BE2C (cell line): ENCODE measurements at places on chromosomes 4 and X.

- DNase-seq: no peak
Measured at GRCh38 chr4:165088366-165088765, 24.3 kb downstream of the TMEM192 start.

GRCh38 chr4:161005746-161006145, 1158.1 kb downstream of the FSTL5 start:
- no peak for DNase-seq

- peak; percentile 31 for DNase-seq
Measured at GRCh38 chr4:134906404-134907023, 704.9 kb upstream of the PABPC4L start.

DNA sequence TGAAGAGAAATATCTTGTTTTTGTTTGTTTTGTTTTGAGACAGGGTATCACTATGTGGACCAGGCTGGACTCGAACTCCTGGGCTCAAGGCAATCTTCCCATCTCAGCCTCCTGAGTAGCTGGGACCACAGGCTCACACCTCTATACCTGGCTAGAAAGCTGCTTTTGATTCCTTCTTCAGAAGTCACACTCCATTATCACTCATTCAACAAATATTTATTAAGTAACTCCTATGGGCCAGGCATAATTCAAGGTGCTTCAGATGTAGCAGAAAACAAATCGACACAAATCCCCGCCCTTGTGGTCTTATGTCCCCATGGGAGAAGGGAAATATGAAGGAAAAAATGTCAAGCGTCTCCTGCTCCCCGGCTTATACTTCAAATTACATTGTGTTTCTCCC, 72.6 kb upstream of the DHX15 start:
- DNase-seq: no peak

DNA sequence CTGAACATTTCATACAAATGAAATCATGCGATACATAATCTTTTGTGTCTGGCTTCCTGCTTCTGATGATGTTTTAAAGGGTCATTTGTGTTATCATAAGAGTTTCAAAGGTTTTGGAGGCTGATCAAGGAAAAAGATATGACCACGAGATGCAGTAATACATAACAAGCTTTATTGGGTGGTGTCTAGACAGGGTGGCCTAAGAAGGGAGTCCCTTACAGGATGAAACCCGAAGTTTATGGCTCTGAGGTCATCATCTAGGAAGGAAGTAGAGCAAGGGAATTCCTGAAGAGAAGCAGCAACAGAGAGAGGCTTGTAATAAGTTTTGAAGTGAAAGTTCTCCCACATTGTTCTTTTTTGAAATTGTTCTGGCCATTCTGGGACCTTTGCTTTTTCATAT, 40.8 kb upstream of the SOD3 start:
- no peak for DNase-seq

- DNase-seq: no peak
Measured at GRCh38 chr4:1250527-1250812, 1.5 kb upstream of the CTBP1 start.

DNA sequence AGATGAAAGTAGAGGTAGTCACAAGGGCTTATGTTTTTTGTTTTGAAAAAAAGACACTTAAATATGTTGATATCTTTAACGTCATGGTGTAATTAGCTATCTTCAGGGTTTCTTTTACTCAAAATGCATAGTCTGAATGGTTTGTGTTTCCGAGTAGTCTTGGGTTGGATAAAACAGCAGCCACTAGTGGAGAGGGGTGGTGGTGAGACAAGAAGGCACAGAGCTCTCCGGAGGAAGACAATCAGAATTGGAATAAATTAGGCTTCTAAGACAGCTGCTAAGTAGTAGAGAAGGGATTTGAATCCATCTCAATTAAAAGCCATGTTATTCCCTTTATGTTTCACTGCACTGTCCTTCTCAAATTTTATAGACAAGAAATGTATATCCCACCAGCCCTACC, 240.4 kb upstream of the VEGFC start:
- DNase-seq: no peak

GRCh38 chr4:164876700-164877324, at the start of gene APELA:
Gene APELA (plus strand): TSS chr4:164877178. CDS start chr4:164877332, 154 bp downstream.
- no peak for DNase-seq

- DNase-seq: no peak
Measured at GRCh38 chr4:136908122-136908521, 624.2 kb downstream of the PCDH18 start.

GRCh38 chr4:55378617-55379467, 16.9 kb upstream of the TMEM165 start:
- DNase-seq: peak; percentile 12

- DNase-seq: peak; percentile 39
Measured at GRCh38 chr4:94304365-94304971, 38.2 kb downstream of the HPGDS start.

DNA sequence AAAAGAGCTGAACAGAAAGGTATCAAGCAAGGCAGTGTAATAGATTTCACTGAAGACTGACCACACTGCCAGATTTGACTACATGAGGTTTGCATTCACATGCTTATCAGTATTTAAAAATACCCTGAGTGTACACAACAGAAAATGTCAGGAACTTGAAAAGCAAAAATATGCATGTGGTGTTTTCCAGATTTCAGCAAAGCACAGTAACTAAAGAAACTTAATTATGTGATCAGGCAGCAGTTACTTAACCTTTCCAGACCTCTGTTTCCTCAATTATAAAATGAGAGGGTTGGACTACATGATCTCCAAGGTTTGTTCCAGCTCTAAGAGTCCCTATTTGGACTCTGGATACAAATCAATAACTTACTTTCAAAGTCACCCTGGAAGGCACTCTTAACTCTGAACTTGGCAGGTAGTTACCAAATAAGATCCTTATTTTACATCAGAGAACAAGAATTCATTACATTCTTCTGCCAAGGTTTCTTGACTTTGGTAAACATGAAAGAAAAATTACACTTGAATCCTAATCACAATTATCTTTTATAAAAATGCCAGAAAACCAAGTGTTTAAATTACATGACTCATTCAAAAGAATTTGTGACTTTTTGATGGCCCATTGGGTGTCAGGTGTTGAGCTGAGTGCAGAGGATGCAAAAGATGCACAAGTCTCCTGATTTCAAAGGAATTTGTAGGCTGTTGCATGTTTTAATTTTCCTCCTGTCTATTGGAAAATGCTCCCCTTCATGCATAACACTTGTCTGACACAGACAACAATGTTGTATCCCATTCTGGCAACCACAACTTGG, 241.6 kb downstream of the MGST2 start:
- DNase-seq: no peak
